ENCODE measurements at places on chromosomes 4 and X.

DNA sequence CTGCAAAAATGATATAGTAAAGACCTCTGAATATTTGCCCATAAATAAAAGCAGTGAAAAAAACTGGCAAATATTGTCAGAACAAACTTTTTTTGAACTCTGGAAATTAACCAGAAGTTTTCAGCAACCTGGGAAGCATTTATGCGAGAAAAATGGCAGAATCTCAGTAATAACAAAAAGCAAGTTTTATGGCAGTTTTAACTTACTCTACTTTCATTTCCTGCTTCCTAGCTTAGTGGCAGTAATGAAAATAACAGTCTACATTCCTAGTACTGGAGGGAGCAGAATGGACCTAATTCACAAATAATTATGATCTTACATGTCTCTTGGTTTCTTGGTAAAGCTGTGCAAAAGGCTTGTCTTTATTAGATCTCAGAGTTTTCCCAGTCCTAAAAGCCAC, 460.1 kb downstream of the NAF1 start:
- no peak for DNase-seq

DNA sequence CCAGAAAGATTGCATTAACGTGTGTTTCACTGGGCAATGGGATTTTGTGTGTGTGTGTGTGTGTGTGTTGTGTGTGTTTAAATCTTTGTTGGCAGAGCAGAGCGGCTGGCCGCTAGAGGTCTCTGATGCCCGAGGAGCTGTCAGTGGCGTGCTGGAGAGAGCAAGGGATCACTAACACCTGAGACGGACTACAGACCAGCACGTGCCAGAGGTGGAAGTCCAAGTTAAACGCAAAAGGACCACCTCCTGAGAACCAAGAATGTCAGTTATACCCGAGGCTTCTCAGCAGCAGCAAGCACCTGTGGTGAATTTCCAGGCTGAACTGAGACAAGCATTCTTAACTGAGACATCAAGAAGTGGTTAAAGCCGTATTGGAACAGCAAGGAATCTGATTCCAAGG, 9.0 kb upstream of the SLC25A14 start:
- peak; percentile 7 for DNase-seq

DNA sequence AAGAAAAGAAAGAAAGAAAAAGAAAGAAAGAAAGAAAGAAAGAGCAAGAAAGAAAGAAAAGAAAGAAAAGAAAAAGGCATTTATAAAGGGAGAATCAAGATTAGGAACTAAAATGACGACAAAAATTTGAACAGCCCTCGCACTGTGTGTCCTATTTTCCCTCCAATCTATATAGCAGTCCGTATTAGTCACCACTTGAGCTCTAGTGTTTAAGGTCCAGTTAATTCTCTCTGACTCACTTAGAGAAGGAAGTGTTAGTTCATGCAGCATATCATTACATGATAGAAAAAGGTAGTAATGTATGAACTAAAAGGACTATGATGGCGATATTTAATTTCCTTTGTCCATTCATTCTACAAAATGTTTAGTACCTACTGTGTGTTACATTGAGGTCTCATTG, 122.7 kb downstream of the CBLL2 start:
- DNase-seq, result no peak

DNA sequence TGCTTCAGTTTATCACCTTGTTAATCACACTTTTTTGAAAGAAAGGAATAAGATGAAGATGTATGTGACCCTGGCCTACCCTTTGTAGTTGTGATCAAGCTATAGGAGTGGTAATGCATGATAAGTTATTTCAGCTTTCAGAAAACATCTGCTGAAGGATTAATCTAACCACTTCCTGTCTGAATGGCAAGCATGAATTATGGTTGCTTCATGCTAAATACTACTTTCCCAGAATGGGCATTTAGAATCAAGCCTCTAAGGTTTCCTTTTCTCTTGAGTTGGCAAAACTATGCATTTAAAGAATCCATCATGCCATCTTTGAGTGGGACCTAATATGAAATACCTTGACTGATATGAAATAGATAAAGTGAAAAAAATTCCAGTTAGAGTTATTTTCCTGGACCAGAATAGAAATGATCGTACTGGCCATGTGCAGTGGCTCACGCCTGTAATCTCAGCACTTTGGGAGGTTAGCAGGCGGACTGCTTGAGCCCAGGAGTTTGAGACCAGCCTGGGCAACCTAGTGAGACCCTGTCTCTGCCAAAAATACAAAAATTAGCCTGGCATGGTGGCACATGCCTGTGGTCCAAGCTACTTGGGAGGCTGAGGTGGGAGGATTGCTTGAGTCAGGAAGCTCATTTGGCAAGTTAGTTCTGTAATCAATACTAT, 59.1 kb downstream of the ANXA3 start:
- DNase-seq, result no peak

- no peak for DNase-seq
Observed at GRCh38 chr4:156442912-156443311, 489.2 kb upstream of the CTSO start.

- DNase-seq, result no peak
Observed at GRCh38 chr4:25112366-25112994, 47.8 kb downstream of the SEPSECS start.

DNA sequence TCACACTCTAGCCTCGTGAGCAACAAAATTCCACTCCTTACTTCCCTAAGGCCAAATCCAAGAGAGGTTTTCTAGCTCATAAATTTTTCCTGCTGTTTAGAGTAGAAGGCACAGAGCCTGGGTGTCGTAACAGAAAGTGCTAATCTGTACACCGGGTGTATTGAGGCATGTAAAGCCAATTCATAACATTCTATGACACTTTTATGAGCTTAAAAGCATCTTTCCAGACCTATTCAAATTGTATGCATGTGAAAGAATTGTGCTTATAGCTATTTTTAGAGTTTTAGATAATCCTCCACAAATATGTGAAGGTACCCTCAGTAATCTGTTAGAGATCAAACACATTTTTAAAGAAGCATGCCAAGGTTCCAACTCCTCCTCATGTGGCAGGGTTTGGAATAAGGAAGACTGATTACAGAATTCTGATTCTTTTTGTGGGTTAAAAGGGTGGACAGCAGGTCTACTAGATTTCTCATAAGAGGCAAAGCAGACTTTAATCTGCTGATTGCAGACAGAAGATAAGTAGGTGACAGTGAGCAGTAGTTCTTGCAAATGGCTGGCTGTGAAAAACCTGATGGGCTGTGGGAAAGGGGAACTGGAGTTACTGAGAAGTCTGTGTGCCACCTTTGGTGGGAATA, 25.5 kb upstream of the LRCH2 start:
- DNase-seq, result no peak

- DNase-seq, result no peak
Observed at GRCh38 chr4:44583393-44583792, 68.0 kb downstream of the YIPF7 start.

DNA sequence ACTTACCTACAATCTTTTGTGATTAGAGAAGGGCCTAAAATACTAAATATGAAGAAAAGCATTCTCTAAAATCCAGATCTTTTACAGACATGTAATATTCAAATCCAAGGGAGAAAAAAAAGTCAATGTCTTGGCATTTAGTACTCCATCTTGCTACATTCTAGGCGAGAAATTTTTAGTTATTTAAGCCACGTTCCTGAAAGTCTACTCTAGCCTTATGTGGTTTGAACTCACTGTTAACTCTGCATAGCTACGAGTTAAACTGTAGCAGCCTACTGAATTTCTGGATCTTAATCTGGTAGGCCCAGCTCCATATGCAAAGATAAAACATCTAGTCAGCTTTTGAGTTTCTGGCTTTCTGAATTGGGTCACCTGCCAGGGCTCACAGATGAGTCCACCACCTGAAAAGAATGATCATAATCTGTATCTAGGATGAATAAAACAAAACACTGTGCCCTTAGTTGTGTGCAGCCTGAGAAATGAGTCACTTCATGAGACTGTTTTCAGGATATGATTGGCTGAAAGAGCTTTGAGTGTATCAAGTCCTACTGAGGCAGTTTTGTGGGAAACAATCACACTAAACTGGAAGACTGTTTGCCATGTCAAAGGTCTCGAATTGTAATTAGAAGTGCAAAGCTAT, 3.2 kb upstream of the NEK1 start:
- DNase-seq, result no peak

DNA sequence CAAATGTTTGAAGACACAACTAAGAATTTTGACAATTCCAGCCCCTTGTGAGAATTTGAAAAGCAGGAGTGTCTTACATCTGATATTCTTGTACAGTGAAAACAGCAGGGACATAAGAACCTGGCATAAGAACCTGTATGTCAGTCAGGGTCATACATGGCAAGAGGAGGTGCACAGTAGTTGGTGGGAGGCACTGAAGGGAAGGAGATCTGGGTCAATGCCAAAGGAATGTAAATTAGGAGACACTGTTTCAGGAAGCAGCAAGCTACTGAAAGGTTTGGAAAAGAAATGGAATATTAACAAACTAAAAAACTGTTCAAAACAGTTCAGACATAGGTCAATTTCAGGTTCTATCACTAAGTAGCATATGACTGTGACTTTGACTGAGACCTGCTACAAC, 25.0 kb upstream of the SPP1 start:
- DNase-seq, result no peak

GRCh38 chr4:93775551-93775950, 53.0 kb upstream of the ATOH1 start:
- no peak for DNase-seq

- DNase-seq, result no peak
Observed at GRCh38 chrX:13852001-13852695, 35.3 kb upstream of the GPM6B start.

DNA sequence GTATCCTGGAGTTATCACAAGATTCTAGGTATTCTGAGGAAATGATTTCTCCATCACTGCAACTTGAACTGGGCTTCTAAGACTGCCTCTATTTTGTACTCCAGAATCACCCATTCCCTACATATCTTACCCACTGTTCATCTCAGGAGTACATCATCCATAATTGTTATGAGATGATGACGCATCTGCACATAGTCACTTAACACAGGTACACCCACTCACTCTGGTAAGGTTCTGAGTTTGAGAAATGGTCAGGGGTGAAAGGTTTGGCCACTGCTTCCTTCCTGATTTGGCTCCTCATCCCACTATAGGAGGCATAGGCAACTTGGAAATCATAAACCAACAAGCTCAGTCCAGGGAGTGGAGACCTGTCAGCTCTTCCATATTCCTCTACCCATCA, 143.9 kb downstream of the GLRA2 start:
- no peak for DNase-seq

DNA sequence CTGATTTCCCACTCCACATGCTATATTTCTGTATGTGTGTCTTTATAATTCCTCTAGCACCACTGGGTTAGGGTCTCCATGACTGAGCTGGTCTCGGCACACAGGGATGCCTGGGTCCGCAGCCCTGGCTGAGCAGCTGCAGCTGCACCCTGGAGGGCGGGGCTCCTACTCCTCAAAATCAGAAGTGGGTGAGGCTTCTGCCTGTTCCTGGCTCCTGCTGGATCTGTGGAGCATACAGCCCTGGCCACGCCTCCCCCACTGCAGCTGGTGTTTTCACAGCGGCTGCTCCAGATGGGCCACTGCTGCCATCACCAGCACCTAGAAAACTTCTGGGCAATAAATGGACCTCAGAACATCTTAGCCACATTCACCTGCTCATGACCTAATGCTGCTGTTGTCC, 30.9 kb downstream of the SPCS3 start:
- no peak for DNase-seq

DNA sequence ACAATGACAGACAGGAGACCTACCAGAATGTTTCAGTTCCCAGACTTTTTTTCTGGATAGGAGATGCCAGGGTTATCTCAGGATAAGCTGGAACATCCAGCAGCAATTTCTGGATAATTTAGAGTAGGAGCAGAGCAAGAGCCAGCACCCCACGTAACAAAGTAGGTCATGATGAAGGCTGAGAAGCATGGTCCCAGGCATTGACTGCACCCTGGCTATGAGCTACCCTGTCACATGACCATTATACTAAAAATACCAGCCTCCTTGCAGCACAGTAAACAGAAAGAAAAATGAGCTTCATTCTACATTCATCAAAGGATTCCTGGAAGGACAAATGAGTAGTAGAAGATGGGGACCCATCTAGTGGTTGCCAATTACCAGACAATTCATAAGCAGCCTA, 247.4 kb upstream of the AR start:
- DNase-seq, result no peak

DNA sequence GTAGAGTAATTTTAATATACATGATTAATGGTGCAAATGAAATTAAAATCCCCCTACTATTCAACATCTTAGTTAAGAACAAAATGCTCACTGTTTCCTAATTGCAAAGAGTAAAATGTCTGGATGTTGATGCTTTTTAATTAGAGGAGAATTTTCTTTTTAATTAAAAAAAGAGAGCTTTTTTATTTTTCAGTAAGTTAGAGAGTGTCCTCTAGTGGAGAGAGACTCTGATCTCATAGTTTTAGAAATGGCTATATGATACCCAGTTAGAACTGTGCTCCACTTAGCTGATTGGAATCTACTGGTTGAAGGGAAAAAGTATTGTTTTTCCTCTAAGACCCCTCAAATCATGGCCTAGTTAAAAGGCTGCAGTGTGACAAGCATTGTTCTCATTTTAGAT, 312.0 kb upstream of the MAGEB2 start:
- no peak for DNase-seq

DNA sequence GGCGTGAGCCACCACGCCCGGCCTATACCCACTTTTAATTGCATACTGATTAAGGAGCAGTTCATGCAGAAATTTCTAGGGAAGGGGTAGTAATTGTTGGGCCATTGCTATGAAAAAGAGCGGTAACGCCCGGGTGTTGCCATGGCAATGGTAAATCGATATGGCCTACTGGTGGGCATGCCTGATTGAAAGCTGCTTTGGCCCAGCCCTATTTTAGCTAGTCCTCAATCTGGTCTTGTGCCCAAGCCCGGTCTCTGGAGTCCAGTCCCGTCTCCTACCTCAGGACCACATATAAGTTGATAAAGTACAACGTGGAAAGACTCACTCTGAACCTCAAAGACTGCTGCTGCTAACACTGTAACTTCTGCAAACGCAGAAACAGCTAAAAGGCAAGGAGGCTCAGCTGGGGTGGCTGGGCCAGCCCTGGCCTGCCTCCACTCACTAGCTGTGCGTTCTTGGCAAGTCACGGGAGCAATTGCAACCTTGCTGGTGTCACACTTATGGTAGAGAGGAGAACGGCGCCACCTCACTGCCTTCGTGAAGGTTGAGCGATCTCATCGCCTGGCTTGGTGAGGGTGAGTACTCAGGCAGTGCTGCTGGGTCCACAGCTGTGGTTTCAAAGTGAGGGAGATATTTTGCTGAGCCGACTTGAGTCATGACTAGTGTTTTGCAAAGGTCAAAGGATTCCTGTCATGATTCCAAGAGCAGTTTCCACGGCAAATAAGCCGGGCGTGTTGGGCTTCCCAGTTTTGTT, 57.0 kb upstream of the GRPEL1 start:
- DNase-seq, result no peak
